ENCODE measurements at places on chromosomes 5 and 9.

- no peak for DNase-seq
Observed at GRCh38 chr9:92617195-92617813, 52.6 kb downstream of the IPPK start.

GRCh38 chr5:90557871-90558270, 726 bp upstream of the ADGRV1 start:
- no peak for DNase-seq

DNA sequence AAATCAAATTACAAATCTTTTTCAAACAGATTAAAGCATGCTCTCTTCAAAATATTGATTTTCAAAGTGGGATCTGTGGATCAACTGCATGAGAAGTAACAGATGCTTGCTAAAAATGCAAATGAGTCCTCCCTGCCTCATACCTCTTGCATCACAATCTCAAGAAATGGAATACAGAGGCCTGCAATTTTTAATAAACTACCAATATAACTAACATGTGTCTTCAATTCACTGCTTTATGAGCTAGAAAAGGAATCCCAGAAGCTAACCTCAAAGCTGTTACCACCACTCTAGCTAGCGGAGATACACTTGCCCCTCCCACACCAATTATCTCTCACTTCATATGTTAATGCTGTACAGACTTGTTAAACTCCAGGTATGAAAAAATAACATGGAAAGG, 9.6 kb downstream of the OR13C5 start:
- DNase-seq: no peak

DNA sequence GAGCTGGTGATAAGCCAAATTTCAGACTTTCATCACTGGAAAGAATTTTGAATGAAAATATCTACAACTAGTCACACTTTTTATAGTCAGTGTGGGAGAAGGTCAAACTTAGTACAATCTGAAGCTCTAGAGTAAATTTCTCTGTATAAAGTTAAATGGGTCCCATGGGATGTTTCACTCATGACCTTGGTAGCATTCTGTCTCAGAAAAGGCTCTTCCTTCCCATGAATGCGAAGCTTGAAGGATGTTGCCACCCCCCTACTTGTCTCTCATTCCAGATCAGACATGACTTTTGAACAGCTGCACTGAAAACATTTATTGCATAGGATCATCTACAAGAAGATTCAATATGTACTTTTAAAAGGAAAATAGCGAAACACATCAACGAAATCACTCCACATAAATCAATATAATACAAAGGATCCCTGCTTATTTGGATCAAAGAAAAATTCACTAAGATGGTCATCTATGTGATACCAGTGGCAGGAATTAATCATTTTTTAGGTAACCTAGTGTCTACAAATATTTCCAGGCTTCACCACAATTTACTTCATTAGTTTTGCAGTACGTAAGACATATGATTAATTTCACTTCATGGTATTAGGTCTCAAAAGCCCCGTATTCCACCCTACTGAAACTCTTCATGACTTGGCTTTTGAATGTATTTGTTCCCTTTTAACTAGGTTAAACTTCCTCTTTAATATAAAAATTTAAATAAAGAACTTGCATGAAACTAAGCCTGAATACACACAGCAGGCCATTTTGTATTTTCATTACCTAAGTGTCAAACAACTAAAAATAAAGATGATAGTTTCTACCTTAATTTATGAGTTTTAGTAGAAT, 4.4 kb downstream of the ST8SIA4 start:
- DNase-seq: no peak

DNA sequence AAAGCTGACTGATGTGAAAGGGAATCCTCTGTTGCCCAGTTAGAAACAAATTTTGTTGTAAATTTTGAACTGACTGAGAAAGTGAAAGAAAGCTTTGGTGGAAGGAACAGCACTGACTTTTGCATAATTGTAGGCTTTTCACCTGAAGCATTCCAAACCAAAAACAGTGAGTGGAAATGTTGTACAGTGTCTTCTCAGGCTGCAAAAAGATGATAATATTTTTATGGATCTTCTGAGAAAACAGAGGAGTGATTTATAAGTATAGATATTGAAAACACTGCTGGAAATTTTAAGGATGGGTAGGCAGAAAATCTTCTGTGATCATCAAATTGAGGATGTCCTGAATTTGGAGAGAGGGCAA, 40.0 kb downstream of the LURAP1L start:
- DNase-seq: no peak

- DNase-seq: no peak
Observed at GRCh38 chr9:130913599-130914416, 17.2 kb upstream of the QRFP start.

GRCh38 chr5:132012371-132013005, 1.0 kb upstream of the ACSL6 start:
- DNase-seq: peak; percentile 39

- DNase-seq: no peak
Observed at GRCh38 chr5:174624733-174625522, 99.5 kb upstream of the MSX2 start.

GRCh38 chr5:29150840-29151239, 2042.6 kb upstream of the CDH6 start:
- DNase-seq: no peak

- DNase-seq: peak; percentile 30
Observed at GRCh38 chr5:52356311-52356918, 431.3 kb upstream of the ITGA1 start.

DNA sequence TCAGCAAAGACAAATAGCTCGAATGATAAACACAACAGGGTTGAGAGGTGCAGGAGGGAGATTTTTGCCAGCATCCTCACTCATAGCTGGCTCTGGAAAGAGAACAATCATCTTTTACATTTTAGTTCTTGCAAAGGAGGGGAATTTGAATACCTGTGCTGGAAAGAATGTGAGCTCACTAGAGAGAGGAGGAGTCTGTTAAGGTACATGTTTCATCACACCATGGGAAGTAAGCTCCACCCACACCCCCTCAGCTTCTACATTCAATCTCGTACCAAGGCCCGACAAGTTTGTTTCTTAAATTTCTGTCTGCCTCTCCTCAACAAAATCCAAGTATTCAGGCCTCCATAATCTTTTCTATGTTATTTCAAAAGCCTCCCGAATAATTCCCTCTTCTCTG, 254.6 kb downstream of the BRINP1 start:
- DNase-seq: no peak

DNA sequence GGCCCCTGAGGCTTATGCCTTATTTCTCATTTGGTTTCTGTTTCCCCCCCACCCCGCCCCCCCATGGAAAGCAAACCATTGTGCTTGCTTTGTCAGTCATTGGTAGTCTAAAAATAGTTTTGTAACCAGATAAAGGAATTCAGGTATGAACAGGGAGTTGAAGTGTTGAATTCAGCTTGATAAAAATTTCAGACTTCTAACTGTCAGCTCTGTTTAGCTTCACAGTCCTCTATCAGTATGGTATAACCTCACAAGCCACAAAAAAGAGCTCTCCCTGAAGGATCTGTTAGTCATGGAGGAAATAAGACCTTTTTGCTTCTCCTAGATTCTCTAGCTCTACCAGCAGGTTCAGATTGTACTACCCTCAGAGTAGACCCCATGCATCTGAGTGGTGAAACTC, 378.1 kb downstream of the TMEM38B start:
- no peak for DNase-seq

DNA sequence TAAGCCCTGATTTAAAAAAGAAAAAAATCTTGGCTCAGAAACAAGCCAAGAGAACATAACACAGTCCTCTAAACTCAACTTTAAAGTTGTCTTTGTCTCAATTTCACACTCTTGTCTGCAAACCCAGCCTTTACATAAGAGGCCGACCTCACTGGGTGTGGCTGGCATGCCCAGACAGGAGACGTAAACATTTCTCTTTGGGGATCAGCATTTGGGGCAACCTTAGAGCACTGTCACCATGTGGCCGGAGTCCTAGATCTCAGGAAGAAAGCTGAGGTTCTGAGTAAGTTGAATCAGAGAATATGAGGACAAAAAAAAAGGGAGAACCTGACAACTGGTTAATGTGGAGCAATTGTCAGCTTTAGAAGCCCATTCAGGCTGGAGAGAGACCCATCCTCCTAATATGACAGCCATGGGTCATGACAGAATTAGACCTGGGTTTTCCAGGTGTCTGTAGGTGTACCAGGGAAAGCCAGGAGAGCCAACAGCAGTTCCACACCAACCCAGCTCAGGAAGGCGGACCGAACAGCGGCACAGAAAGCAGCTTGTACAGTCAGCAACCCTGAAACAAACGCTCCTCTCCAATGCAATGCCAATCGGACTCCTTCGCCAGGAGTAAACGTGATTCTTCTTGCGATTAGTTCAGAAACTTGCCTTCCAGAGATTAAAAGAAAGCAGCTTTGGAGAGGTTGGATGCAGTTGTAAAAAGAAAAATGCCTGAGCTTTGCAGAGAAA, 97.9 kb upstream of the MAP3K1 start:
- no peak for DNase-seq

GRCh38 chr9:105633411-105633810, 28.8 kb upstream of the TAL2 start:
- DNase-seq: no peak

- no peak for DNase-seq
Observed at GRCh38 chr5:16812448-16812847, 123.6 kb downstream of the MYO10 start.

- DNase-seq: no peak
Observed at GRCh38 chr9:90433398-90433941, 209.2 kb downstream of the DIRAS2 start.

GRCh38 chr5:87277279-87277835, 9.7 kb downstream of the RASA1 start:
- DNase-seq: no peak

DNA sequence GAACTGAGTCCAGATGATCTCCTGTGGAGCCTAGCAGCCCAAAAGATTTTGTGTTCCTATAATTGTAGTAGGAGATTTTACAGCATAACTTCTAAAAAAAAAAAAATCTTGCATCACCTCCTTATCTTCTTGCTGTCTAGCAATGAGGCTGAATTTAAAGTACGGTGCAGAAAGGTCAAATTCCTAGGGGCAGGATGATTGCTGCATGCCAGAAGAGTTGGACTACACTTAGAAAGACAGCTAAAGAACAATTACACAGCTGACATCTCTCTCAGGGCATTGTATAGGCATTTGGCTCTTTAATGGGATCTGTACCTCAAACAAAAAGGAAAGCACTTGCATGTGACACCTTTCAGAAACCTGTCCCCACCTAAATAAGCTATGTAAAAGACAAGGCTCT, 443.2 kb downstream of the HCN1 start:
- no peak for DNase-seq

GRCh38 chr9:116724123-116724522, 37.0 kb downstream of the TRIM32 start:
- no peak for DNase-seq

DNA sequence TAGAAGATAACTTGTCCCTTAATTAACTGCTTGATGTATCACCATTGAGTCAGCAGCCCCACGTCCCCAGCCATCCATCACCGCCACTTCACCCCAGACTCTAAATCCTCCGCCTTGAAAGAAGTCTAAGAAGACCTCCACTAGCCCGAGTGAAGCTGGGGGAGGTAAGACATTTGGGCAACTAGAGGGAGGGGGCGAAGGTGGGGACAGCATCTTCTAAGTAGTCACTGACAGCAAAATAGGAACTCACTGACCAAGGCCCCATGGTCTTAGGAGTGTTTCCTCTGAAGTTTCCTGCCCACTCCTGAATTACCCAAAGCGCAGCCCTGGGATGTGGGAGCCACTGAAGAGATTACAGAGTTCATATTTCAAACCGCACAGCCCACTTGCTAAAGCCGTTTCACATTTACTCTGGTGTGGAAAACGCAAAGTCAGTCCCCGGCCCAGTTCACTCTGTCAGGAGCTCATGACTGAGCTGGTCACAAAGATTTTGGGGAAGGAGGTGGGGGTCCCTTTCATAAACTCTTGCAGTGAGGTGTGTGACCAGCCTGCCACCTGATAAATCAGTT, 107.4 kb downstream of the LHFPL2 start:
- DNase-seq: no peak

DNA sequence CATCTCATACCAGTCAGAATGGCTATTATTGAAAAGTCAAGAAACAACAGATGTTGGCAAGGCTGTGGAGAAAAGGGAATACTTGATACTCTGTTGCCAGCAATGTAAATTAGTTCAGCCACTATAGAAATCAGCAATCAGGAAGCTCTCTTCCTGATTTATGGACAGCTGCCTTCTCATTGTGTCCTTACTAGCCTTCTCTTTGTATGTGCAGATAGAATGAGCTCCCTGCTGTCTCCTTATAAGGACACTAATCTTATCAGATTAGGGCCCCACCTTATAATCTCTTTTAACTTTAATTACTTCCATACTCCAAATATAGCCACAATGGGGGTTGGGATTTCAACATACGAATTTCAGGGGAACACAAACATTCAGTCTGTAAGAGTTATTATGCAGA, 38.0 kb downstream of the KCNV2 start:
- no peak for DNase-seq

DNA sequence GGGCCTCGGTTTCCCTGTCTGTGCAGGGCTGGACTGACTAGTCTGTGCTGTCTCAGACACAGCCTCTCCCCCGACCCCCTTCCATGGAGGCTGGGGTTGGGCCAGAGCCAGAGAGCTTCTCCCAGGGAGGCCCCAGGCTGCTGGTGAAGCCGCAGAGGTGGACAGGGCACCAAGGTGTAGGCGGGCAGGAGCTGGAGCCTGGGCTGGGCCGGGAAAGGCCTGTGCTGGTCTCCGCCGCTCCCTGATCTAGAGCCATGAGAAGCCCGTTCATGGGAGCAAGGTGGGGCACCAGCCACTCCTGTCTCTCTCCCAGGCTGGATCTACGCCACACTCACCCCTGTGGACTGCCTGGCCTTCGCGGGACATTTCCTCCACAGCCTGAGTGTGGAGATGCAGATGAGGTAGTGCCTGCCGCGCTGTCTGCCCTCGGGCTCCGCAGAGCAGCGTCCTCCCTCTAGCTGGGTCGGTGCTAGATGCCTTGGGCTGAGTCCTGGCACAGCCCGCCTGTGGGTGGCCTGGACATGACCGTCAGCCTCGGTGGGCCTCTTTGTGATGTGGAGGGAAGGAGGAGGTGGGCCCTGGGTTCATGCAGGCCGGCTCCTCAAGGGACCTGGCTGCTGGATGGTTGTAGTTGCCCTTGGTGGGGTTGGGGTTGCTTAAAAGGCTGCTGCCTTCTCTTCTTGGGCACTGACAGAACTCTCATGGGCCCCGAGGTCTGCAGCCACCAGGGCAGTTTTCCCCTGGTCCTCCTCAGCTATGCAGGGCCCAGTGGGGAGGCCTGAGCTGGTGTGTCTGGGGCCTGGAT, 79.4 kb downstream of the PHF2 start:
- DNase-seq: no peak

GRCh38 chr5:157920828-157921170, 61.9 kb upstream of the CLINT1 start:
- no peak for DNase-seq

DNA sequence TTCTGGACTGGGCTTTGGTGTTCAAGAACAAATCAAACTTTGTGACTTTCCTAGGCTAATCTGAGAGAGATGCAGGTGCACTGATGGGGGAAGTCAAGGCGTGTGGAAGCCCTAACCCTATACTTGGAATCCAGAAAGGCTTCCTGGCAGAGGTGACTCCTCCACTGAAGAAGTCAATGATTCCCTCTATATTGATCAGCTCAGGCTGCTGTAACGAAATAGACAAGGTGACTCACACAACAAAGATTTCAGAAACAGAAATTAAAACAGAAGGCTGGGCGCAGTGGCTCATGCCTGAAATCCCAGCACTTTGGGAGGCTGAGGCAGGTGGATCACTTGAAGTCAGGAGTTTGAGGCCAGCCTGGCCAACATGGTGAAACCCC, 69.6 kb upstream of the GGTA1 start:
- no peak for DNase-seq

- DNase-seq: no peak
Observed at GRCh38 chr5:177316005-177316404, 4.3 kb upstream of the MXD3 start.

GRCh38 chr5:5374009-5374715, 48.3 kb upstream of the ICE1 start:
- no peak for DNase-seq

All from RPMI8226 (cell line).